NCI-H1930 (cell line): ENCODE measurements at places on chromosomes 4 and X.

DNA sequence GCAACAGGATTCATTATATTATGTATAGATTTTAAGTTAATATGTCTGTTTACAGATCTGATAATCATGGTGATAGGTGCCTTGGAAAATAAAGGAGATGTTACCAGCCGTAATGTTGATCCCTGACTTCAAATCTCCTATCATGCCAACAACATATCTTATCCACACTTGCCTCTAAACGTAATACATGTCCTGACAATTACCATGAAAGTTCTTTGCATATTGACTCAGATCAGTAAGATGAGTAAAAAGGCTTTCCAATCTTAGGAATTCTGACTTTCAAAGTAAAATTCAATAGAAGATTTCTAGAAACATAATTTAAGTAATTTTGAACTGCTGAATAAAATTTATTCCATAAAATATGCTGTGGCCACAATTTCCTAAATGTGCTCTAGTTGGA, 513.3 kb downstream of the ANKRD50 start:
- no peak for DNase-seq

DNA sequence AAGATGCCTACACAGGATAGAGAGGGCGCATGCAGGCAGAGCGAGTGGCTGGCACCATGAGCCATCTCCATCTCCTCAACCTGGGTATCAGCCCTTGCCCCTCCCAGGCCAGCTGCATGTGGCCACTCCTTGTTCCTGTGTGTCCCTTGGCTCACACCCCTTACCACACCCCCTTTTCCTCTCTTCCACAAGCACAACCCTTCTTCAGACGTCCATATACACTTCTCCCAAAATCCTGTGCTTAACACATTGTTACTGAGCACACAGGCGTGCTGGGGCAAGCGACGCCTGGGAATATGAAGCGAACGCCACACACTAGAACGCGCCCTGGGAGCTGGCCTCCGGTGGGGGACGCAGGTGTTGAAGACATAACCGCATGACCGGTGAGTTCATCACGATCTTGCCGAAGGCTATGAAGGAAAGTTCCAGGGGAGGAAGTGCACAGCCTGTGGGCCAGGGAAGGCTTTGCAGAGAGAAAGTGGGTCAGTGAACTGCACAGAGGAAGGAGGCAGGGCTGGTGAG, 19.1 kb upstream of the KIAA0232 start:
- no peak for DNase-seq

GRCh38 chr4:754221-755120, 48.8 kb downstream of the PCGF3 start:
- no peak for DNase-seq

DNA sequence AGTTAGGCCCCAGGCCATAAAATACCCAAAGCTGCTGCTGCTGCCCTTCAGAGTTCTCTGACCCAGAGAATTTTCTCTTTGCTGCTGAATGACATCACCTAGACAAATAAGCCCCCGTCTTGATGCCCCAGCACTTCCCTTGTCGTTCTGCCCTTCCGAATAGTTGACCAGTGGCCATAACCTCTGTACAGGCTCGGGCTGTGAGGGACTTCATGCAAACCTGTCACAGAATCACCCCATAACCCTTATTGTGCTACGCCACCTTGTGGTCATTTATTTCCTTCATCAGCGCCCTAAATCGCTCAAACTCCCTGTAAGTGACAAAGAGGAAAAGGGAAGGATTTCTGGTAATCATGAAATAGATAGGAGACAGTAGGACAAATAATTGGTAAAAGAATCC, 18.8 kb downstream of the SPACA5 start:
- peak; percentile 43 for DNase-seq

GRCh38 chrX:10325611-10326010, 168.8 kb downstream of the CLCN4 start:
- no peak for DNase-seq

- DNase-seq, result no peak
Observed at GRCh38 chr4:142041788-142042187, 405.4 kb downstream of the IL15 start.

DNA sequence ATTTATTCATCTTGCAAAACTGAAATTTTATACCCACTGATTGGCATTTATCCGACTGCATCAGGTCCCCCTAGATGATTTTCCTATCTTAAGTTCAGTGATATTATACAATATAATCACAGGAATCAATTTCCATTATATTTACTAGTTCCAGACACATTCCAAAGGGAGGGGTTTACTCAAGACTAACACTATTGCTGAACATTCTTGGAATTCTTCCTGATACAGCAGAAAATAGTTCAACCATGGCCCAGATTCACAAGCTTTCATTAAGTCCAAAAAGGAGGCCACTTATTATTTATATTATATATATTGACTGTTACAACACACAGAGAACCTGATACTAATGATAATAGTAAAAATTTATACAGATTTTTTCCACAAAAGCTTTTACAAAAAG, 2353.6 kb downstream of the PCDH7 start:
- no peak for DNase-seq

- DNase-seq, result no peak
Observed at GRCh38 chrX:155225774-155226173, 9.5 kb downstream of the VBP1 start.

GRCh38 chrX:140672840-140673731, 36.5 kb upstream of the LINC00632 start:
- DNase-seq, result no peak

DNA sequence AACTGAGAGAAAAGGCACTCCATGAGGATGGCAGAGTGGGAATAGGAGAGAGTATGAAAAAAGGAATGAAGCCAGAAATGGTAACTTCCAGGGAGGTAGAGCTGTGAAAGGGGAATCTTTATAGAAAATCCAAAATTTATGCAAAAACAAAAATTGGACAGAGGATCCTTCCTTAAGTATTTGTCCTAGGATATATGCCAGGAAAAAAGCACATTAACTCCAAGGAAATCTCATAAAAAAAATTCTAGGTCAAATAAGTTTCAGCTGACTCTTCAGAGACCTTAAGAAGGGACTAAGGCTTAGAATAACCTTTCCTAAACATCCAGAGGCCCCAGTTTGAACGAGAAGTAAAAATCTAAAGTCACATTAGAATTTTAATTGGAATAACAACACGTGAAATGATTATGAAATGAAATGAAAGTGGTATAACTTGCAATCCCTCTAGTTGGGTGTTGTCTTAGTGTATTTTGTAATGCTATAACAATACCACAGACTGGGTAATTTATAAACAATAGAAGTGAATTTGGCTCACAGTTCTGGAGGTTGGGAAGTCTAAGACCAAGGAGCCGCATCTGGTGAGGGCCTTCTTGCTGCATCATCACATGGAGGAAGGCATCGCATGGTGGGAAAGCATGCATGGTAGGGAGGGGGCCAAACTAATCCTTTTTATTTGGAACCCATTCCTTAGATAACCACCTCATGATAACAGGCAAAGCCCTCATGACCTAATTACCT, 145.4 kb upstream of the RXFP1 start:
- no peak for DNase-seq
